Cardiac fibroblast (primary cell): ENCODE measurements at places on chromosomes 4 and X.

- DNase-seq, result peak; percentile 31
Observed at GRCh38 chr4:80434238-80434637, 98.7 kb downstream of the CFAP299 start.

- peak; percentile 30 for DNase-seq
Observed at GRCh38 chr4:110196206-110196870, 2.1 kb downstream of the ELOVL6 start.

DNA sequence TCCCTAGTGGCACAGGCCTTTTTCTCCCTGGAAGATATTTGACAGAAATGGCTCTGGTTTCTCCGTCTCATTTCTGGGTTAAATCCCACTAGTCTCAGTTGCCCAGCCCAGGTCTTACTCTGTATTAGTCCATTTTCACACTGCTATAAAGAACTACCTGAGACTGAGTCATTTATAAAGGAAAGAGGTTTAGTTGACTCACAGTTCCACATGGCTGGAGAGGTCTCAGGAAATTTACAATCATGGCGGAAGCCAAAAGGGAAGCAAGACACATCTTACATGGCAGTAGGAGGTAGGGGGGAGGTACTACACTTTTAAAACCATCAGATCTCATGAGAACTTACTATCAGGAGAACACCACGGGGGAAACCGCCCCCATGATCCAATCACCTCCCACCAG is 81.9 kb downstream of the FHDC1 start:
- DNase-seq, result no peak

DNA sequence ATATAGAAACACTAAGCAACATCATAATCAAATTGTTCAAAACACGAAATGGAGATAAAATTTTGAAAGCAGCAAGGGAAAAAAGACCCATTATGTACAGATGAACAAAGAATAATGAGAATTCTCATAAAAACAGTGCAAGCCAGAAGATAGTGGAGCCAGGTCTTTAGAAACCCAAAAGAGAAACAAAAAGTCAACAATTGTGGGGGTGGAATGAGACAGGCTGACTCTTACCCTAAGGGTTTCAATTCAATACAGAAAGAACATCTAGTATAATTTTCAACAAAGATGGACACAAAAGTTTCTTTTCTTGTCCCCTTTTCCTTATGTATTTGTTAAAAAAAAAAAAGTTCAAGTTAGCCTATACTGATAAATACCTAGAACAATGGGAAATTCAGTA is 34.0 kb upstream of the MAGEB2 start:
- DNase-seq, result no peak

DNA sequence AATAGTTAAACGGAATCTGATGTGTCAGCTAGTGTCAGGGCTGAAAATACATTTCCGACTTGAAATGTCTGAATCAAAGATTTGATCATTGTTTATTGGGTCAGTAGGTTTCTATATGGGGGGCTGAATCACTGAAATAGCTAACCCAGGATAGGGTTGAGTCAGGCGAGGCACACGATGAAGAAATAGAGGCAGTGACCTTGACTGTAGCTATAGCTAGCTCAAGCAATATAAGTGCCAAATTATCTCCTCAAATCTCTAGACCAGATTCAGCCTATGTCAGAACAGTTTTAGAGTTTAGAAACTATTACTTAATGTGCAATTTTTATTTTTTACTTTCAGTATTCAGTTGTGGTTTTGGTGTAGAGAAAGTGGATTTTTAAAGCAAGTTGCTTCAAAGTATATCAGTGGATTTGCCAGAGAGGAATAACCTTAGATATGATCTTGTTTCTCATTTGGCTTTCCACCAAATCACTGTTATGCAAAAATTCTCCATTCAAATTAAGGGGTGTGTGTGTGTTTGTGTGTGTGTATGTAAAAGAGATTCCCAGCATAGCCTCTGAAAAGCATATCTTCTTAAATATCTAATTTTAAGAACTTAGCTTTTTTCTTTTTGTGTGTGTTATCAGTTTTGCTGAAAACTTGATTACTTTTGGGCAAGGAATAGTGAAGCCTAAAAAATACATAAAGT is 100.3 kb upstream of the RPL34 start:
- no peak for DNase-seq

- DNase-seq, result peak; percentile 6
Observed at GRCh38 chr4:72712997-72713396, 144.0 kb upstream of the ADAMTS3 start.

- DNase-seq, result peak; percentile 19
Observed at GRCh38 chr4:131488772-131489171, 1660.3 kb upstream of the PCDH10 start.

DNA sequence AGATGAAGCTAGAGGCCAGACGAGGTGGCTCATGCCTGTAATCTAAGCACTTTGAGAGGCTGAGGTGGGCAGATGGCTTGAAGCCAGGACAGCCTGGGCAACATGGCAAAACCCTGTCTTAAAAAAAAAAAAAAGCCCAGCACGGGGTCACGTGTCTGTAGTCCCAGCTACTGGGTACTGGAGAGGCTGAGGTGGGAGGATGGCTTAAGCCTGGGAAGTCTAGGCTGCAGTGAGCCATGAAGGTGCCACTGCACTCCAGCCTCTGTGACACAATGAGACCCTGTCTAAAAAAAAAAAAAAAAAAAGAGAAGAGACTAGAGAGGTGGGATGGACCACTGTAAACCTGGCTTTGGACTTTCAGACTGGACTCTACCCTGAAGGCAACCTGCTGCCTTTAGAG is 10.7 kb upstream of the LRBA start:
- no peak for DNase-seq

DNA sequence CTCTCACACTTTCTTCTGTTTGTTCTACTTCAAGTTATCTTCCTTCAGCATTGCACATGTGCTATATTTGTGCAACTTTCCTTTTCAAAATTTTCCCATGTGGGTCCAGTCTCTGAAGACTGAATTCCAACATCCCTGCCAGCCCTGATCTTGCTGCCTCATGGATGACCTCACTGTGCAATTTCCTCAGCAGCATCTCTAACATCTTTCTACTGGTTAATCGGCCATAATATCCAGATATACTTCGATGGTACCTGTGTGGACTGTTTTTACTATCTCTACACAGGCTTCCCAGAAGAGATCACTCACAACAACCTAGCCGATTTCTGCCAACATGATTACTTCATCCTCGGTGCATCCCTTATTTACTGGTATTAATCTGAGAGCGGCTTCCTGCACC is 41.5 kb downstream of the GPM6A start:
- DNase-seq, result peak; percentile 13

- no peak for DNase-seq
Observed at GRCh38 chr4:65018313-65018712, 609.1 kb upstream of the TECRL start.

- no peak for DNase-seq
Observed at GRCh38 chr4:7003879-7004240, 39.3 kb upstream of the TADA2B start.

- DNase-seq, result peak; percentile 54
Observed at GRCh38 chrX:112642349-112642748, 37.4 kb downstream of the LHFPL1 start.

GRCh38 chr4:1807332-1807777 is 14.3 kb downstream of the FGFR3 start:
- no peak for DNase-seq

- DNase-seq, result no peak
Observed at GRCh38 chr4:76160355-76160754, 12.2 kb upstream of the NUP54 start.

DNA sequence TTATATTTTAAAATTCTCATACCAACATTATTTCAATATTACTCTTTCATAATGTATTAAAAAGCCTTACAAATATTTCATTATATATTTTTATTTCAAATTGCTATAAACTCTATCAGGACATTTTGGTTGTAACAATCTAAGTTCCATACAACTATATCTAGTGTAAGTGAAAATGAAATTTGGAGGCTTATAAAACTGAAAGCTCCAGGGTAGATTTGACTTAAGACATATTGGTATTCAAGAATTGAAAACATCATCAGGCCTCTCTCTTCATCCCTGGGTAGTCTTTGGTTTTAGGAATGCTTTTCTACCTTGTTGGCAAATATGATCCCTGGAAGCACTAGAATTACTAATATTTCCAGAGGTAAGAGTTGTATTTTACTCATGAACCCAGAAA is 342.6 kb downstream of the DTHD1 start:
- no peak for DNase-seq

GRCh38 chr4:124943938-124944337 is 231.4 kb upstream of the ANKRD50 start:
- no peak for DNase-seq

GRCh38 chrX:96540111-96540631 is 144.5 kb upstream of the DIAPH2 start:
- no peak for DNase-seq

DNA sequence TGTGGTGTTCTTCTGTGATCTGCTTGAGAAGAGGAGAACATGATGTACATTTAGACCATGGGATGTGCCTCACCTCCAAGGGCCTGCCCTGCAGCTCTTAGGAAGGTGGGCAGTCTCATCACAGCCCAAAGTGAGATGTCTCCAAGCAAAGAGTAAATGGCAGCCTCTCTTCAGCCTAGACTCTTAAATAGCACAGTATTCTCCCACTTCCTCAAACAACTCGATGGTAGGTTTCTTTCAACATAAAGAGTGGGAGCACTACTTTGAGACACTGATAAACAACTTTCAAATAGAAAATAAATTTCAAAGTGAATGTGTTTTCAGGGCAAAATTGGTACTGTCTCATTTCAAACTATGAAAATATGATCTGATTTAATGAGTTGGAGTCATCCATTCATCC is 35.2 kb downstream of the EDNRA start:
- DNase-seq, result no peak

DNA sequence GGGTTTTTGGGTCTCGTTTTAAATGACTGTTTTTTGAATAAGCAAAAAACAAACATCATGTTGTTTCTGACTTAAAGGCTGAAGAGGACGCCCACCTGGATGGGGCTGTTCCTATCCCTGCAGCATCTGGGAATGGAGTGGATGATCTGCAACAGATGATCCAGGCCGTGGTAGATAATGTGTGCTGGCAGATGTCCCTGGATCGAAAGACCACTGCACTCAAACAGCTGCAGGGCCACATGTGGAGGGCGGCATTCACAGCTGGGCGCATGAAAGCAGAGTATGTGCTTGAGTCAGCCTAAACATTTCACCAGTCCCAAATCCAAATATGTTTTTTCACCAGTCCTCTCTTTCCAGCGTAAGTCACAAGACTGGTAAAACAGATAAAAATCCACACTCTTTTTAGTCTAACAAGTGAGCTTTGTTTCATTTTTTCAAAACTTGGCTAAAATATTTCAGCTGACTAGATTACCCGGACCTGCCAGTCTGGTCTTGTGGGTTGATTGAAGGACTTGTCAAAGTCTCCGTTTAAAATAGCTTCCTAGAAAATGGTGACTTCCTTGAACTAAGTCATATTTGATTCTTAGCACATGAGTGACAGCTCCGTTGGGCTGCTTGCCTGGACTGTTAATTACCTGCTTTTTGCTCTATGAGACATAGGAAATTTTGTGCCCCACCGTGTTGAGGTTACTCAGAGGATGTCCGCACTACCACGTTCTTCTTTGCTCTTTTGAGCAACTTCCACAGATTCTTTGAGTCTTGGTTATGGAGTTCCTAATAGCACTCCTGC is 20.8 kb downstream of the ENOPH1 start:
- no peak for DNase-seq

GRCh38 chr4:18869166-18869565 is 847.6 kb upstream of the LCORL start:
- no peak for DNase-seq

DNA sequence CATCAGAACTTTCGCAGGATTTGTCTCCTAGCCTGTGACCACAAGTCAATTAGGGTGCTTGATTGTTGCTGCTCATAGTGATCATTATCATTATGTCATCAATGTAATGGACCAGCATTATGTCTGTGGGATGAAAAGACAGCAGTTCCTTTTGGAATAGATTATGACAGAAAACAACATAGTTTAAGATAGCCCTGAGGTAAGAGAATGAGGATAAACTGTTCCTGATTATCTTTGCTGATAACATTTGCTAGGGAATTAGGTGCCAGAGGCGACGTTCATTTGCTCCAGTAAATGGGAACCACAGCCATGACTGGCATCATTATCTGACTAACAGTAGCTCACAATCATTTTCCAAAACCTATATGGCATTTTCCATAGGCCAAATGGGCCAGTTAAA is 12.7 kb upstream of the THOC2 start:
- no peak for DNase-seq

GRCh38 chrX:44619039-44619438 is 76.4 kb upstream of the FUNDC1 start:
- no peak for DNase-seq

DNA sequence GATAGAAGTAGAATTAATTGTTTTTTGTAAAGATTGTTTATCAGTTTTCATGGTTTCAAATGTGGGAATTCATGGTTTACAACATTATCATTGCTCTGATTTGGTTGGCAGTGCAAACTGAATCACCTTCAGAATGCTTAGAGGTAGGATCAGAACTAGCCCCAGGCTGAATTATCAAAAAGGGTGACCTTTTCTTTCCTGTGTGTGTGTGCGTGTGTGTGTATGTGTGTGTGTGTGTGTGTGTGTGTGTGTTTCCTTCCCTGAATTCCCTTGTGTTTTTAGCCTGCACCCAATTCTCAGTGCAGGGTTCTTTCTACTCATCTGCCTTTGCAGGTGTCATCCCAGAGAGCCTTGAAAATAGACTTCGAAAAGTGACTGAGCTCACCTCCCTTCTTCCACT is 125.0 kb downstream of the BMPR1B start:
- no peak for DNase-seq

- peak; percentile 23 for DNase-seq
Observed at GRCh38 chrX:107935200-107935599, 47.0 kb downstream of the TEX13B start.
